Activated T-helper 9 cell treated with anti-CD3 and anti-CD28 coated beads, Interleukin-2, amount 50 U/mL, for 16 hours (primary cell): ENCODE measurements at places on chromosomes 16 and 17.

- DNase-seq: no peak
Measured at GRCh38 chr17:73909186-73909585, 264.9 kb upstream of the SDK2 start.

DNA sequence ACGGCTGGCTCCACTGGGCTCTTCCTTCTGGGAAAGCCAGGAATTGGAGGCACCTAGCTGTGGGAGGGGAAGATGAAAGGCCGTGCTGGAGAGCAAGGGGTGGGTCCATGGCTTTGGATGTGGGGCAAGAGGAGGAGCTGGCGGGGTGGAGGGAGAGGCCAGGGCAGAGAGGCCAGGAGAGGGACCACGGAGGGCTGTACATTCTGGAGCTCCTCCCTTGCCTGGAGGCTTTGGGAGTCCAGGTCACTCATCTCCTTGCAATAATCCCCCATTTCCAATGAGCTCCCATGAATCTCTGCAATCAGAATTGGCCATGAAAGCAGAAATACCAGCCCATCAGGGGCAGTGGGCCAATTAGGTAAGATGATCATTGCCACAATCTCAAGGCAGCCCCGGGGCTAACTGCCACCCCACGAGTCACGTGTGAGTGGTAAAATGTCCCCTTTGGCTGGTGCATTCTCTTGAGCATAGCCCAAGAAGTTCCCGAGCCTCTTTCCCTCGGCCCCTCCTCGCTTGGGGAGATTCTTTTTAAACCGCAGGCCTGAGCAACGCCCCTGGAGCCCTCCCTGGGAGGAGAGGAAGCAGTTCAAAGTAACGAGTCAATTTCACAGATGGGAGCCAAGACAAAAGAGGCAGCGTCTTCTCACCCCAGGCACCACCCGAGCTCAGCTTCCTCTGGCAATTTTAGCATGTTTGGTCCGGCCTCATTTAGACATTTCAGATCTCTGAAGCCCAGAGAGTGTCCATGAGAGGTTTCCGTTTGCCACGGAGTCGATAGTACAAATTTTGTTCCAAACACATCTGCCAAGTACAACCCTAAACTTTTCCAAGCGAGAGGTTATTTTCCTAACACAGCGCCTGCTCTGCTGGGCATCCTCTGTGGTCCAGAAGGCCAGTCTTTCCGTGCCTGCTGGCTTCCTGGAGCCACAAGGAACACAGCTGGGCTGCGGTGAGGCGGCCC, 13.4 kb downstream of the RTN4RL1 start:
- DNase-seq: no peak

DNA sequence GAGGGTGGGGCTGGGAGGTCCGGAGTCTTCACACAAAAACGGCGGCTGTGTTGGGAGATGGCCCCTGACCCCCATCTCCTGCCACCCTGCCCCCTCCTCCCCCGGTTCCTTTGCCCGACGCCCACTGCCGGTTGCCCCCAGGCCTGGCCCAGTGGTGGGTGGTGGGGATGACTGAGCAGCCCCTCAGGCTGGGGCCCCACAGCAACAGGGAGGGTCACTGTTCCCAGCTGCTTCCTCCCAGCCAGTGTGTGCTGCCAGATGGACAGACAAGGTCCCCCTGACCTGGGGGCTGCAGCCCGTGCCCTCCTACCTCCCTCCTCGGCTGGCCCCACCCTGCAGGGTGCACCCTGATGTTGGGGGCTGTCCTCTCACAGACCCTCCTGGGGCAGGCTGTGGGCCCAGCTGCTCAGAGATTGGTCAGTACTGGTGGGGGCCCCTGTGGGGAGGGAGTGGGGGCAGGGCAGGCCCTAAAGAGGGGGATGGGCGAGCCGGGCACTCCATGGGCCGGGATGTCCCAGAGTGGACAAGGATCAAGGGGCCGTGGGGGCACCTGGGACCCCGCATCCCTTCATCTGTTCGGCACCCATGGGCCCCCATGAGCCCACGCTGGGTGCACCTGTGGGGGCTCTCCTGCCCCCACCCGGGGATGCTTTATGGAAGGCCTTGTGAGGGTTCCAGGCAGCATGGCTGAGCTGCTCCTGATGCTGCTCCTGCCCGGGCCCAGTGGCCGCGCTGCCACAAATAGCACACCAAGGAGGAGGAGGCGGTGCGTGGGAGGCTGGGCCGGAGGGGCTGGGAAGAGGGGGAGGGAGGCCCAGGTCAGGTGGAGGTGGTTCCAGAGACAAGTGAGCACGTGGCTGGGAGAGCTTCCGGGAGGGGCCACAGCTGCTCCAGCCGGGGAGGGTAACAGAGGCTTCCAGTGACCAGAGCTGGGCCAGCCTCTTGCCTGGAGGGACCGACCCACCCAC, 5.1 kb downstream of the C1QTNF8 start:
- DNase-seq: no peak

DNA sequence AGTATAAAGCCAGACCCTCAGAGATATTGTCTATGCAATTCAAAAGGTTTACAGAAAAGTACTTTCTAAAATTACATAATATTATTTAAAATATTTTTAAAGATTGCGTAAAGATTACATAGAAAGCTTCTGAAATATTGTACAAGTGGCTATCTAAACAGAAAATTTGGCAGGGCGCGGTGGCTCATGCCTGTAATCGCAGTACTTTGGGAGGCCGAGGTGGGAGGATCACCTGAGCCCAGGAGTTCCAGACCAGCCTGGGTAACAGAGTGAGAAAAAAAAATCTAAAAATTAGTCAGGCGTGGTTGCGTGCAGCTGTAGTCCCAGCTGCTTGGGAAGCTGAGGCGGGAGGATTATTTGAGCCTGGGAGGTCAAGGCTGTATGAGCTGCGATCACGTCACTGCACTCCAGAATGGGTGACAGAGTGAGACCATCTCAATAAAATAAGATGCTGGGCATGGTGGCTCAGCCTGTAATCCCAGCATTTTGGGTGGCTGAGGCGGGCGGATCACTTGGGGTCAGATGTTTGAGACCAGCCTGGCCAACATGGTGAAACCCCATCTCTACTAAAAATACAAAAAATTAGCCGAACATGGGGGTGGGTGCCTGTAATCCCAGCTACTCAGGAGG, 18.1 kb downstream of the UBN1 start:
- no peak for DNase-seq

- DNase-seq: no peak
Measured at GRCh38 chr17:82397449-82398335, 20.5 kb upstream of the HEXD start.

- no peak for DNase-seq
Measured at GRCh38 chr16:22763437-22764080, 50.4 kb upstream of the HS3ST2 start.

GRCh38 chr17:67585077-67585602, 132.6 kb upstream of the NOL11 start:
- no peak for DNase-seq

- DNase-seq: no peak
Measured at GRCh38 chr16:78259873-78260272, 160.4 kb downstream of the WWOX start.

- DNase-seq: no peak
Measured at GRCh38 chr17:80348551-80349150, 66.3 kb upstream of the ENDOV start.

GRCh38 chr17:75830164-75831031, 13.8 kb downstream of the UNC13D start:
- DNase-seq: no peak

DNA sequence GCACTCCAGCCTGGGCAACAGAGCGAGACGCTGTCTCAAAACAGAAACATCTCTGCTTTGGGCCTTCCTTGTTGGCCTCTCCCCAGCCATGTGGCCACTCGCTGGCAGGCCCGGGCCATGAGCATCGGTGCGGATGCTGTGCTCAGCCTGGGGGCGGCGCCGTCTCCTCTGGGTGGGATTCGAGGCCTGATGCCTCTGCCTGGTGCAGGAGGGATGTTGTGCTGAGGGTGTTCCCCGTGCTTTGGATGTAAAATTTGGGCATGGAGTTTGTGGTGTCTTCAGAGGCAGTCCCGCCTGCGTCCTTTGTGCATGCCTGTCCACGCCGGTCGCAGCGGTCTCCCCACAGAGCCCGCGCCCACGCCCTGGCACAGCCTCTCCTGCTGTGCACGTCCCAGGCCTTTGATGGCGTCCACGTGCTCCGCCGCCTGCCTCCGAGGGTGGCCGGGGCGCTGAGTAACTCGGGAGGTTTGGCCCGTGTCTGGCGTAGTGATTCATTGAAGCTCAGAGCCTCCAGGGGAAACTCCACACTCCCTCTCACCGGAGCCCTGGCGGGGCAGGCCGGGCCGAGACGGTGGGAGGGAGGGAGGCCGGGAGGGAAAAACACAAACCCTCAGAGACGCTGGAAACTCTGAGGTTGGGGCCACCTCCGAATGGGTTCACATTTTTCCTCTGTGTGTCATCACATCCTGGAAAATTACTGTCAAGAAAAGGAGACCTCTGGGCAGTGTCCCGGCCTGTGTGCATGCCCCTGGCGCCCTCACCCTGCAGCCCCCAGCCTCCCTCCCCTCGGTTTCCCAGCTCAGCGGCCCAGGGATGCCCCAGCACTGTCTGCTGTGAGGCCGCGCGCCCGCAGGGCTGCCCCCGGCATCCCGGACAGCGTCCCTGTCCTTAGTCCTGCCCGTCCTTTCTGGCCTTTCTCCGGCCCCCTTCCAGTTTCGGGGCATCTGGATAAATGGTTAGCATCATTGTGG, 19.0 kb downstream of the CENPX start:
- peak; percentile 36 for DNase-seq
